ENCODE measurements at places on chromosomes 4 and X.

DNA sequence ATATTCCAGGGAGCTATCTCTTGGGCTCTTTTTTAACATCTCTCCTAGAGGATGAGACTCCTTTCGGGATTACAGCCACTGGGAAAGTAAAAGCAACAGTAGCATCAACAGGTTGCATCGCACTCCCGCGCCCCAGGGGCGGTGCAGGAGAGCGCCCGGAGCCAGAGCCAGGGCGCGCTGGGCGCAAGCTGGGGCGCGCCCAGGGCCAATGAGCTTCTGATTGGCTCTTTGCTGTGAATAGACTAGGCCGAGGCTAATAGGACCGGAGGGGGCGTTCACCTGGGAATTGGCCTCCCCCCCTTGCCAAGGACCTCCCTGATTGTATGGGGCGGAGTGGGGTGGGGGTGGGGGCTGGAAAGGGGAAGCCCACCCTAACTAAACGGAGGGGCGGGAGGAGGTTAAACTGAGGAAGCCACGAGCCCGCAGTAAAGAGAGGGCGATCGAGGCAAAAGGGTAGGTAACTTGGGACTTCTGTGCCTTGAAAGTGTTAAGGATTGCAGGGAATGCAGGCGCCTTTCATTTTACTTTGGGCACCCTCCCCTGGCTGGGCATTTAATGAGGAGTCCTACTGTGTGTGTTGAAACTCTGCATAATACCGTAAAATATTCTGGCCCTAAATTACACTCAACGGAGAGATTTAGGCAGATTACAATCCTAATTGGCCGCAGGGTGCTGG is 1.1 kb upstream of the ATOH1 start:
- DNase-seq, result no peak

DNA sequence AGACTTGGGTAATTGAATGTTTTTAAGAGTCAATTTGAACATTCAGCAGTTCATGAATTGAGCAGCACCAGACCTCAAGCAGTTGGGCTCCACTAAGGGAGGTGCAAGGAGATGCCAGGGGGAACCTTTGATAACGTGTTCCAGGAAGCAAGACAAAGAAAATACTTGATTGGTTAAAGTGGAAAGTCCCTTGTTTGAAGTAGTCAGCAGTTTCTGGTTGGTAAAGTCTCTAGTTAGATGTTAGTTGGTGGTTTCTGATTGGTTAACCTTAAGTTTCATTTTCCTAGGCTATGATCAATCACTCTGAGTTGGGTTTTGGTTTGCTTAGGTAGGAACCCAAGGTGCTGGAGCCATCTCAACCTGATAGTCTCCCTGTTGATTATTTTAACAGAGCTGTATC is 4.0 kb downstream of the HERC6 start:
- DNase-seq, result no peak

- no peak for DNase-seq
Measured at GRCh38 chrX:76862509-76862908, 435.0 kb downstream of the MAGEE1 start.

GRCh38 chr4:9947168-9948062 is 73.9 kb downstream of the SLC2A9 start:
- no peak for DNase-seq

GRCh38 chrX:5857232-5857631 is 371.4 kb downstream of the NLGN4X start:
- DNase-seq, result no peak

DNA sequence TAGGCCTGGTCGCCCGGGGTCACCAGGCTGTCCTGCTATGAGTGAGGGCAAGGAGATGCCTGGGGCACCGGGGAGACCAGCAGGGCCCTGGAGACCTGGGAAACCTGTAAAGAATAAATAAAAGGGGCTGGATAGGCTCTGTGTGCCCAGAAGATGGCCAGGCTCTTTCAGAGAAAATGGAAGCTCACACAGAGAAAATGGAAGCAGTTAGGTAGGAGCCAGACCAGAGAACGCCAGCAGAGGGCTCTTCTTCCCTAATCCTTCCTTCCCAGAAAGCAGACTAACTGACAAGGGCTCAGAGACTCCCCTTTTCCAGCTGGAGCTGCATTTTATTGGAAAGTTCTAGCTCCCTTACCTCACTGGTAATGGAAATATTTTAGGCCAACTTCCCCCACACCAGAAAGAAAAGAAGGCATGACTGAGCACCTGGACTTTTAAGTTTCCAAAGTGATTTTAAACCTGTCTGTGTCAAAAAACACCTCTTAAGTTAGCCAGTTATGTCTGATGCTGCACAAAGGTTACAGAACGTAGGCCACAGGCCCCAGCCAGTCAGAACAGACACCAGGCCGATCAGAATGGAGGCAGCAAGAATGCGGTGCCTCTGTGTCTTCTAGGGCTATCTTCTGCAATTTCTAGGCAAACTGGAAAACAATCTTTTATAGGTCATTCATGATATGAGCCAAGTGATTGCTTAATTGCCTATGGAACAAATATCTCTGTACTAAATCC is 74.0 kb downstream of the ATG4A start:
- peak; percentile 36 for DNase-seq

DNA sequence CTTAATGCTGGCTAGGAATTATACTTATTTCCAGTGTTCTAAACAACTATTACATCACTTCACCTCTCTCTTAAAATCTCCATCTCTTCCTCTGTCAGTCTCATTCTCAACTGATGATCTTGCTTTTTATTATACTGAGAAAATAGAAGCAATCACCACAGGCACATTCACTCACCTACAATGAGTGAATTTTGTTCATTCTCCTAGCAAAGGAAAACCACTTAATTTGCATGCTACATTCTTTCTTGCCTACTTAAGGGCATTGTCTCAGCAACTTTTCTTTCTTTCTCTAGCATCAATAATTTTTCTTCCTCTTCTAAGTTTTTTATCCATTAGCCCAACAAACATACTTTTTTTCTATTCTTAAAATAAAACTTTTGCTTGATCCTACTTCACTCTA is 21.1 kb upstream of the USP38 start:
- no peak for DNase-seq

GRCh38 chr4:188986271-188986689 is 847.0 kb downstream of the TRIML1 start:
- DNase-seq, result no peak

DNA sequence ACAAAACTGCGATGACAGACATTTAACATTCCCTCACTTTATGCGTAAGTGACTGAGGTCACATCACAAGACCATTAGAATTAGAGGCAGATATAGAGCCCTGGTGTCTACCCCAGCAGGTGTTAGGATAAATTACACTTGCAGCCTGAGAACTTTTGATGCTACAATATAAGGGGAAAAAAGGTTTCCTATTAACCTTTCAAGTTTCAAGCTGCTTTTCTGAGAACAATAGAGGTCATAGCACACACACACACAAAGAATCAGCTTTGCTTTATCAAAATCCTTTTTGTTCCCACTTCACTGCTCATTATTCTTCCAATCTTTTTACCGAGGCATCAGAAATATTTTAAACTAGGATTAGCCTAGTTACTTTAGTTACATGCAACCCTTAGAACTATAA is 119.8 kb downstream of the COL25A1 start:
- DNase-seq, result no peak

Measured in umbilical cord (tissue), 2 donors.